Immature natural killer cell (primary cell): ENCODE measurements at places on chromosomes 12 and 14.

GRCh38 chr14:91243074-91243471, 1.4 kb downstream of the GPR68 start:
- DNase-seq = no peak
- peak overlapping the region; percentile 91 for H3K27ac ChIP-seq
- peaks cover 13% of the 10 kb centered on the region for H3K27me3 ChIP-seq
- H3K4me1 ChIP-seq = peaks cover 96% of the 10 kb centered on the region
- H3K4me3 ChIP-seq = peak overlapping the region; percentile 89

GRCh38 chr12:75271576-75271975, 58.5 kb downstream of the CAPS2 start:
- no peaks in the 10 kb centered on the region for H3K4me1 ChIP-seq
- no peak overlapping the region for H3K4me3 ChIP-seq
- H3K36me3 ChIP-seq = no peaks in the 10 kb centered on the region
- no peaks in the 10 kb centered on the region for H3K27me3 ChIP-seq
- no peak overlapping the region for H3K27ac ChIP-seq
- no peak for DNase-seq

- peaks cover 7% of the 10 kb centered on the region for H3K27me3 ChIP-seq
- DNase-seq = no peak
- H3K27ac ChIP-seq = no peak overlapping the region
These were observed 463.2 kb downstream of the BCL11B start for GRCh38 chr14:98808494-98809407.

GRCh38 chr14:90728951-90729350, 87.3 kb downstream of the TTC7B start:
- H3K36me3 ChIP-seq = no peaks in the 10 kb centered on the region
- no peaks in the 10 kb centered on the region for H3K27me3 ChIP-seq
- DNase-seq = no peak

GRCh38 chr12:79973801-79974200, 38.9 kb upstream of the PPP1R12A start:
- H3K4me3 ChIP-seq = no peak overlapping the region
- no peaks in the 10 kb centered on the region for H3K4me1 ChIP-seq

DNA sequence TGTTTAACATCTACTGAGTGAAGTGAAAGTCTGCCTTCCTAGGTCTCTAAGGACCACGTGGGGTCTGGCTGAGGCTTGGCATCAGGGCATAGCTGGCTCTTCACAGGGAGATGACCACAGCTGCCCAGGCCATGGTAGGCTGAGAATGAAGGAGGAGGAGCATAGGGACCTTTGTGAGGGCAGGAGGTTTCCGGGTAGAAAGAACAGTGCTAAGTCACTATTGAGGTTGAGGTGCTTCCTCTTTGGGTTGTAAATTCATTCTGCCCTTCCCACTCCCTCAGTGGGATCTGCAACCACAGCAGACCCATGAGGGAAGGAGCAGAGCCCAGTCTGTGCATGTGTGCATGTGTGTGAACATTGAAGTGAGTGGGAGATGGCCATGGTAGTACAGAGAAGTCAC, 909.6 kb downstream of the VRK1 start:
- H3K4me3 ChIP-seq = peak overlapping the region; percentile 68
- DNase-seq = peak; percentile 31
- H3K4me1 ChIP-seq = peaks cover 96% of the 10 kb centered on the region
- peaks cover 6% of the 10 kb centered on the region for H3K27me3 ChIP-seq

DNA sequence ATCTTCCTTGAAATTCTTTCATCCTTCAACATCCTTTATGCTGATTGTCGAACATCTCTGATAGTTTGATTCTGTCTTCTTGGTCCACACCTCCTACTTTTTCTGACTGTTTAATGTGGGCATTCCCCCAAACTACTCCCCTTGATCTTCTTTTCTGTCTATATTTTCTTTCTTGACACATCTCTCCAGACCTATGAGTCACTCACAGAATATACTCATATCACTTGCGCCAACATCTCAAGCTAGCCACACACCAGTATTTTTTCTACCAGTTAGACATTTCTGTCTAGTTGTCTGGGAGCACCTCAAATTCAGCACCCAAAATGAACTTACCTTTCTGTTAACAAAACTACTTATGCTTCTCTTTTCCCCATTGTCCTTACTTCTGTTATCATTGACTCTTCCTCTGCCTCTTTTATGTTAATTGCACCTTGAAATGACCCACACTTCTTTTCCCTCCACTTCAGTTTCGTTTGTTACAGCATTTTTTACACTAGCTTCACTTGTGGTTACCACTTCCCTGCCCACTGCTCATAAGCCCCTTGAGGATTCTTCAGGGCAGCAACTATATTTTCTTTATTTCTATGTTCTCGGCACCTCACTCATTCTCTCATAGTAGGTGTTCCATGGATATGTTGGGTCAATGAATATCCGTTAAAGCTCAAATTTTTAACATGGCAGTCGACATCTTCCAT, 33.5 kb downstream of the TSHR start:
- no peaks in the 10 kb centered on the region for H3K36me3 ChIP-seq
- DNase-seq = no peak
- peaks cover 2% of the 10 kb centered on the region for H3K27me3 ChIP-seq
- H3K4me1 ChIP-seq = no peaks in the 10 kb centered on the region

- peaks cover 29% of the 10 kb centered on the region for H3K4me1 ChIP-seq
- H3K27me3 ChIP-seq = no peaks in the 10 kb centered on the region
- no peak overlapping the region for H3K27ac ChIP-seq
- no peak overlapping the region for H3K4me3 ChIP-seq
These were observed 66.4 kb downstream of the ITPK1 start for GRCh38 chr14:93049315-93049714.

GRCh38 chr12:120847392-120847791, 56.8 kb downstream of the SPPL3 start:
- no peak overlapping the region for H3K27ac ChIP-seq
- H3K27me3 ChIP-seq = peaks cover 6% of the 10 kb centered on the region
- H3K4me1 ChIP-seq = peaks cover 58% of the 10 kb centered on the region
- no peaks in the 10 kb centered on the region for H3K36me3 ChIP-seq
- DNase-seq = no peak

DNA sequence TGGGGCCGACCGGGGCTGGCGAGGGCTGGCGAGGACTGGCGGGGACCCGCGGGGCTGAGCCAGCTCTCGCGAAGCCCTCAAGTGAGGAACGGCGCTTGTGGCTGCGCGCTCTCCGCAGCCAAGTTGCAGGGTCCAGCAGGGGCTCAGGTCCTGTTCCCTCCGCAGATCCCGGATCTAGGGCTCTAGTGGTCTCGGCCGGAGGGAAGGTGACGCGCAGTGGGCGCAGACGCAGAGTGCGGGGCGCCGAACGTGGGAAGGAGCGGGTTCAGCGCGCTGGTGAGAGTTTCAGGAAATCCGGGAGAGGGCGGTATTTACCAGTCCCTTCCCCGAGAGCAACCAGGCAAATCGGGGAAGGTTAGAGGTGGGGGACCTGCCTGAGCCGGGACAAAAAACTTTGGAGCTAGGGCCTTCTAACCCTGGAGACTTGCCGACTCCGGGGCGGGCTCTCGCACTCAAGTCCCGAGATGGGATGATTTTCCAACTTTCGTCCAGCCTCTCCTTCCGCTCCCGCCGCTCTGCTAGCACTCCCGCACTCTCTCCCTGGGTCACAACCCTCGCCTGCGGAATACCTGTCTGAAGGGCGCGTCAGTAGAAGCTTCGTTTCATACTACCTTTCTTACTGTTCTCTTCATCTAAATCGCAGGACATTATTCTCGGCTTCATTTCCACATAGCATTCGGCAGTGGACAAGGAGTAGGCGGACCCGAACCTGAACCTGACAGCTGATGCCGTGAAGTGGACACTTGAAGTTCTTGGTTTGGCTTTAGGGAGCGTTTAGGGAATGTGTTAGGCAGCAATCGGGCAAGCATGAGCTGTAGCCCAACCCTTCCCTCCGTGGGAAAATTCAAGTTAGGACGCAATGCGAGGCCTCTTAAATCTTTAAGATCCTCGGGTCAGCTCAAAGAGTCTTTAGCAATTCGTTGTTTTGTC, 13.6 kb upstream of the PAX9 start:
- no peak for DNase-seq
- H3K4me3 ChIP-seq = peak overlapping the region; percentile 38
- H3K27me3 ChIP-seq = peaks cover 6% of the 10 kb centered on the region
- H3K36me3 ChIP-seq = peaks cover 8% of the 10 kb centered on the region
- no peak overlapping the region for H3K27ac ChIP-seq

- H3K27me3 ChIP-seq = no peaks in the 10 kb centered on the region
- no peak overlapping the region for H3K4me3 ChIP-seq
- H3K36me3 ChIP-seq = peaks cover 20% of the 10 kb centered on the region
- DNase-seq = no peak
- no peak overlapping the region for H3K27ac ChIP-seq
- peaks cover 20% of the 10 kb centered on the region for H3K4me1 ChIP-seq
These were observed 75.9 kb upstream of the AMIGO2 start for GRCh38 chr12:47155457-47156166.

DNA sequence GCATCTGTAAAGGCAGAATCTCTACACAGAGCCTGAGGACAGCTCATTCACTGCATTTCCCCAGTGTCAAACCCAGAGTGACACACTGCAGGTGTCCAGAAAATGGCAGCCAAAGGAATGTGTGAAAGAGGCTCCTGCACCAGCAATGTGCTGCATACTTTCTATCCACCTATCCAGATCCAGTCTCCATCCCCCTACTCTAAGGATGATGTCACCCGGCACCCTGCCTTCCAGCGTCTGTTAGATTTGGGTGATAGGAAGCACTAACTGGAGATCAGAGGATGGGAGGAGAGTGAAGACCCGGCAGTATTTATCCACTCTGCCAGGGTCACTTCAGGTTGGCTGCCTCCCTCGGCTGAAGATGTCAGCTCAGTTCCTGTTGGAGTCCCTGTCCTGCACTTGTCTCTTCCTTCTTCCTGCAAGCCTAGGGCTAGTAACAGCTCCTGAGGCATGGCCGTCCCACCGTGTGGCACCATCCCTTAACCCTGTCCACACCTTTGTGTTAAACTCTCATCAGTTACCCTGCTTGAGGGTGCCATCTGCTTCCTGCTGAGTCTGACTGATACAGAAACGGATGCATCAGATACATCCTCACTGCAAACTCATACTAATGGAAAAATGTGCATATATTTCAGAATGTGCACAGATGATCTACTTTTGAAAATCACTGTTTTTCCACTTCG, 13.0 kb upstream of the GPR68 start:
- H3K36me3 ChIP-seq = no peaks in the 10 kb centered on the region
- peaks cover 28% of the 10 kb centered on the region for H3K27me3 ChIP-seq
- H3K4me3 ChIP-seq = no peak overlapping the region
- no peak for DNase-seq
- H3K27ac ChIP-seq = peak overlapping the region; percentile 57

- no peak overlapping the region for H3K27ac ChIP-seq
- H3K4me3 ChIP-seq = no peak overlapping the region
- peaks cover 6% of the 10 kb centered on the region for H3K4me1 ChIP-seq
These were observed 5.0 kb upstream of the EPS8 start for GRCh38 chr12:15794196-15794595.

- H3K4me1 ChIP-seq = peaks cover 32% of the 10 kb centered on the region
- H3K36me3 ChIP-seq = peaks cover 28% of the 10 kb centered on the region
- H3K27ac ChIP-seq = peak overlapping the region; percentile 78
- peak; percentile 34 for DNase-seq
- H3K27me3 ChIP-seq = peaks cover 29% of the 10 kb centered on the region
These were observed 1.3 kb downstream of the DDN start for GRCh38 chr12:48997719-48998496.

GRCh38 chr14:30518867-30519560, 39.9 kb upstream of the G2E3 start:
- no peak overlapping the region for H3K27ac ChIP-seq
- H3K27me3 ChIP-seq = peaks cover under 1% of the 10 kb centered on the region
- no peak overlapping the region for H3K4me3 ChIP-seq
- H3K36me3 ChIP-seq = no peaks in the 10 kb centered on the region
- DNase-seq = no peak
- peaks cover 7% of the 10 kb centered on the region for H3K4me1 ChIP-seq

- no peaks in the 10 kb centered on the region for H3K4me1 ChIP-seq
- H3K27ac ChIP-seq = no peak overlapping the region
- no peak for DNase-seq
- H3K4me3 ChIP-seq = no peak overlapping the region
- H3K36me3 ChIP-seq = no peaks in the 10 kb centered on the region
These were observed 162.2 kb downstream of the TPH2 start for GRCh38 chr12:72100854-72101253.

GRCh38 chr14:60964904-60965303, 16.0 kb downstream of the TRMT5 start:
- peaks cover 2% of the 10 kb centered on the region for H3K27me3 ChIP-seq
- no peak overlapping the region for H3K27ac ChIP-seq
- H3K4me3 ChIP-seq = no peak overlapping the region
- H3K36me3 ChIP-seq = peaks cover 21% of the 10 kb centered on the region
- H3K4me1 ChIP-seq = no peaks in the 10 kb centered on the region
- DNase-seq = no peak

- H3K27ac ChIP-seq = no peak overlapping the region
- DNase-seq = peak; percentile 41
- peaks cover 17% of the 10 kb centered on the region for H3K4me1 ChIP-seq
- no peaks in the 10 kb centered on the region for H3K36me3 ChIP-seq
- peaks cover 13% of the 10 kb centered on the region for H3K27me3 ChIP-seq
These were observed 291.0 kb upstream of the FKBP4 start for GRCh38 chr12:2503762-2504161.

DNA sequence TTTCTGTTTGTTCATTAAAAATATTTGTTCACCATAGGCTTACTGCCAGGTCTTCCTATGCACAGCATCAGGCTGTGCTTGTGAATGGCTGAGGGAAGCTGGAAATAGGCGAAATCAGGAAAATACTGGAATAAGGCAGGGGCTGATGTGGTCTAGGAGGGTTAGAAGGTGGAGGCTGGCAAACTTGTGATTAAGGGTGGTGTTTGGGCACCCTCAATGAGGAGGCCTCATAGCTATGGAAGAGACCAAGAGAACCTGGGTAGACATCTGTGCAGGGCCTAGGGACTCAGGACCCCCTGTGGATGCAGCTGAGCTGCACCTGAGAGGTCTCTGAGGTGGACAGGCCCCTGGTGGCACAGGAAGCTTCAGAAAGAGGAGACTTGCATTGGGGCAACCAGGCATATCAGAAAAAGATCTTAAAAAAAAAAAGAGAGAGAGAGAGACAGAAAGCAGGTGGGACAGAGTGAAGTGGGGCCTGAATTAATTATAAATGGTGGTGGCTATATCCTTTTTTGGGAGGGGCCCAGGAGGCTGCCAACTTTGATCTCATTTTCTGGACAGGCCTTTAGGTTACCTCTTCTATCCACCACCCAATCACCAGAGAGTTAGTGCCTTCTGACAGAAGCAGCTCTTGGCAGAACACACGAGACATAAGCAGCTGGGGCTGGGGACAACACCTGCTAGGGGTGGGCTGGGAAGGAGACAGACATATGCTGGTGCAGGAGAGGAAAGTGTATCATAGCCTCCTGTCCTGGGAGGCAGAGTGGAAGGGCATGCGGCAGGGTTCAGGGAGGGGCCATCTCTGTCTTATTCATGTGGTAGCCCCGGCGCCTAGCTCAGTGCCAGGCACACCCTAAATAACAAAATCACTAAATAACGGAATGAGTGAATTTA, 46.7 kb upstream of the ATP23 start:
- no peak overlapping the region for H3K4me3 ChIP-seq
- H3K27me3 ChIP-seq = peaks cover 7% of the 10 kb centered on the region

GRCh38 chr14:102085948-102086708, 716 bp downstream of the HSP90AA1 start:
- H3K4me1 ChIP-seq = peaks cover 79% of the 10 kb centered on the region
- H3K27me3 ChIP-seq = peaks cover 18% of the 10 kb centered on the region
- peak; percentile 78 for DNase-seq
- peaks cover 40% of the 10 kb centered on the region for H3K36me3 ChIP-seq
